Muscle of leg (tissue), 16 donors: ENCODE measurements at places on chromosomes 1 and 21. TPM values are rescaled to one million over a fixed set of nuclear protein-coding genes. Genes with fewer than 3 reads are reported as not detected.

SPATA46 gene
- not detected for total RNA-seq

MMEL1 gene
- total RNA-seq = 0.31 TPM

OR2T35 gene
- total RNA-seq = not detected

ITGB3BP gene
- 25.8 TPM for total RNA-seq

PCSK9 gene
- total RNA-seq = 3.1 TPM

HSD3B1 gene
- total RNA-seq = 0.53 TPM

LAMTOR5 gene
- 100 TPM for total RNA-seq

- no peaks in the 10 kb centered on the region for H3K36me3 ChIP-seq
- peak; percentile 19 for DNase-seq
- H3K4me3 ChIP-seq = peak overlapping the region; percentile 33
- peaks cover 99% of the 10 kb centered on the region for H3K27me3 ChIP-seq
- peaks cover 30% of the 10 kb centered on the region for H3K4me1 ChIP-seq
Observed at GRCh38 chr1:47230692-47231300, 1.2 kb downstream of the TAL1 start.

DNA sequence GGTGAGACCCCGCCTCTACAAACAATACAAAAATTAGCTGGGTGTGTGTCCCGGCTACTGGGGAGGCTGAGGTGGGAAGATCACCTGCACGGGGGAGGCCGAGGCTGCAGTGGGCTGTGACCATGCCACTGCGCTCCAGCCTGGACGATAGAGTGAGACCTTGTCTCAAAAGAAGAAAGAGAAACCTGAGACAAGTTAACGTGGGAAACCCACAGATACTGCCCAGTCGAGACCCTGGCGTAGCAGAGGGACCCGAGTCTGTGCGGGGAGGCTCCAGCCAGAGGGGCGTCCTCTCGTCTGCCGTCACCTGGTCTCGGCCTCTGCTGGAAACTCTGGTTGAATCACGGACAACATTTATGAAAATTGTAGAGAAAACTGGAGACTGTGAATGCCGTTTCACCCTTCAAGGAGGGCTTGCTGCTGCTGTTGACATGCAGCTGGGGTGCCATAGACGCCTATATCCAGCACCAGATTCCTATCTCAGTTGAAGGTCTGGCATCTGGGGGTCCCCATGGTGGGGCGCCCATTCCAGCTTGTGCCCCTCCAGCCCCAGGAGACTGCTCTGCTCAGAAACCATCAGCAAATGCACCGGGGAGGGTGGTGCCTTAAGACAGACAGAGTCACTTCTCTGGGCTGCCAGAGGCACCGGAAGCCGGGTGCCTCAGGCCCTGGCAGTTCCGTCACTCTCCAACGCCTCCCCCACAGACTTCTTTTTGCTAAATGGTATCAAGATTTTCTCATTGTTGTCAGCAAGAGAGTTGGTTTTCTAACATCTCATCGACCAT lies 13.6 kb upstream of the CDK11B start:
- DNase-seq = no peak
- H3K27ac ChIP-seq = no peak overlapping the region
- H3K4me1 ChIP-seq = no peaks in the 10 kb centered on the region
- H3K4me3 ChIP-seq = no peak overlapping the region
- peaks cover 40% of the 10 kb centered on the region for H3K36me3 ChIP-seq

DNA sequence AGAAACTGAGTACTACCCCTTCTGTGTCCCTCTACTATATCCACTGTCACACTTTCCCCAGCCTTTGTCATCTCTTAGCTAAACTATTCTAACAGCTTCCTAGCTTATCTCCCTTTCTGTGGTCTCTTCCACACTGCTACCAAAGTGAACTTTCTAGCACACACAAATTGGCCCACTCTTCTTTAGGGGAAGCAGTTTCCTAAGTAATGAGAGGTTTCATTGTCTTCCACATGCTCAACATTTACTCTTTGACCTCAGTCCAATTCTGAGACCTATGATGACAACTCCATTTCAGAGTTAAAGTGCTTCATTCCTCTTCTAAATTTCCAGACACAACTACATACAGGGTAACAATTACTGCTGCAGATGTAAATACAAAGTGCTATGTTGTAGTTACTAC lies 32.9 kb downstream of the SCYL3 start:
- H3K4me3 ChIP-seq = no peak overlapping the region
- H3K4me1 ChIP-seq = no peaks in the 10 kb centered on the region
- H3K27me3 ChIP-seq = no peaks in the 10 kb centered on the region
- peaks cover 49% of the 10 kb centered on the region for H3K36me3 ChIP-seq

GRCh38 chr1:16491056-16491675 lies 22.9 kb downstream of the RNU1-1 start:
- H3K4me1 ChIP-seq = no peaks in the 10 kb centered on the region
- H3K27ac ChIP-seq = no peak overlapping the region
- peaks cover 20% of the 10 kb centered on the region for H3K36me3 ChIP-seq
- DNase-seq = no peak
- no peak overlapping the region for H3K4me3 ChIP-seq

- H3K4me3 ChIP-seq = no peak overlapping the region
- no peaks in the 10 kb centered on the region for H3K4me1 ChIP-seq
Observed at GRCh38 chr1:69661686-69662085, 94.0 kb downstream of the LRRC7 start.

DNA sequence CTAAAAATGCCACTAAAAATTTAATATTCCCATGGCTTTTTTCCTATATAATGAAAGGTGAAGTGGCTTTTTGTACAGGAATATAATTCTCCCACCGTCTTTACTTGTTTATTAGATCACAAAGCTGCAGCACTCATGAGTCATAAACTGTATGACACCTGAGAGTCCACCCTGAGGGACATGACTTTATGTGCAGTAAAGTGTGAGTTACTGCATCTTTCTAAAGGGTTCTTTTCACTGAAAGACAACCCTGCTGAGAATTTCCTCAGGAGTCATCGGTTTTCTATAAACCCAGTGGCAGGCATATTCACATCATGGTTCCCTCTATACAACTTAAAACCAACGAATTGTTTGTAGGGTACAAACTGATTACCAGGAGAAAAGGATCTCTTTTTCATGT lies 77.4 kb downstream of the APP start:
- H3K4me1 ChIP-seq = no peaks in the 10 kb centered on the region
- no peak overlapping the region for H3K27ac ChIP-seq
- no peak overlapping the region for H3K4me3 ChIP-seq
- no peak for DNase-seq
- no peaks in the 10 kb centered on the region for H3K27me3 ChIP-seq

GRCh38 chr21:19130379-19131028 lies 726.9 kb upstream of the TMPRSS15 start:
- no peaks in the 10 kb centered on the region for H3K27me3 ChIP-seq
- no peak overlapping the region for H3K4me3 ChIP-seq
- no peaks in the 10 kb centered on the region for H3K4me1 ChIP-seq
- no peak for DNase-seq
- H3K36me3 ChIP-seq = no peaks in the 10 kb centered on the region

DNA sequence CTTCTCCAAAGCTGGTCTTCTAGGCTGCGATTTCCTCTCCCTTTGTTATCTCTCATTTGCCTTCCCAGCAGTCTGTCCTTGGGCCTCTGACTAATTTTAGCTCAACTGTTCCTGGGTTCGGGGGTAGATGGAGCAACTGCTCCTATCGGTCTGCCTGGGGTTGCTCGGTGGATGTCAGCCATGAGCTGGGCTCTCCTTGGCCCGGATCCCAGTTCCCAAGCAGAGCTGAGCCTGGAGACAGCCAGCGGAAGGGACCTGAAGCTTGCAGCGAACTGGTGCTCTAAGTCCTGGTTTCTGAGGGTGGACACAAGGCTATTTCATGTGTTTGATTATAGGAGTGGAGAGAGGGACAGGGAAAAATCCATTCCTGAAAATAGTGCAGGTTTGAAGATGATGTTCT lies 423.0 kb downstream of the RPS6KC1 start:
- H3K4me3 ChIP-seq = no peak overlapping the region
- H3K4me1 ChIP-seq = peaks cover 14% of the 10 kb centered on the region
- no peaks in the 10 kb centered on the region for H3K27me3 ChIP-seq
- DNase-seq = peak; percentile 63
- no peaks in the 10 kb centered on the region for H3K36me3 ChIP-seq

GRCh38 chr1:186225096-186225495 lies 150.0 kb downstream of the TPR start:
- H3K4me3 ChIP-seq = no peak overlapping the region
- H3K4me1 ChIP-seq = no peaks in the 10 kb centered on the region
- no peak overlapping the region for H3K27ac ChIP-seq
- no peak for DNase-seq
- H3K36me3 ChIP-seq = no peaks in the 10 kb centered on the region

DNA sequence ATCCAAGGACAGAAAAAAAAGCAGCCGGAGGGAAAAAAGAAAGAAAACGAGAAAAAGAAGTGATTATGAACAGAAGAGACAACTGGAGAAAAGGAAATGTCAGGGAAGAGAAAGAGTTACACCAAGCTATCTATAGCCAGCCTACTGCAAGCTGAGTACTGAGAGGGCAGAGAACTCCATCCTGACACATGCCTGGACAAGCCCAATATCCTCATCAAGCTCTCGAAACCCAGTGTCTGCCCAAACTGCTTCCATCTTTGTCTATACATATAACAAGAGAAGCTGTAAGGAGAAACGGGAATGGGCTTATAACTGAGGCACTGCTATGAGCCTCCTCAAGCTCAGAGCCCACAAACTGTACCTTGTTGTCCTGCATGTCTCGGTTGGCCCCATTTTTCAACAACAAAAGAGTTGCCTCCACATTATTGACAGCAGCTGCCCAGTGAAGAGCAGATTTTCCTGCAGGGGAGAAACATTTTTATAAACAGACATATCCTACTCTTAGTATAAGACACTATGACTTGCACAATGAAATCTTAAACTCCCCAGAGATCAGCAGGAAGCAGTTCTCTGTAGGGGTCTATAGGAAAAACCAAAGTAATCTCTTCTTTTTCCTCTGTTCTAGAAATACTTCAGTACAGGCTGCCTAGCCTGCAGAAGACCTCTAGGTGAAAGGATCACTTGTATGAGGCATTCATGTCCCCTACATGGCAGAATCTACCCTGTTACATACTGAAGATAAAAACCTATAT lies 21.2 kb upstream of the ADAM30 start:
- no peak overlapping the region for H3K4me3 ChIP-seq
- no peaks in the 10 kb centered on the region for H3K4me1 ChIP-seq
- no peak for DNase-seq

GRCh38 chr1:31715873-31716220 lies 12.0 kb upstream of the COL16A1 start:
- no peak for DNase-seq
- no peaks in the 10 kb centered on the region for H3K36me3 ChIP-seq
- peaks cover 50% of the 10 kb centered on the region for H3K4me1 ChIP-seq
- H3K27me3 ChIP-seq = peaks cover 16% of the 10 kb centered on the region

- H3K4me1 ChIP-seq = no peaks in the 10 kb centered on the region
- H3K36me3 ChIP-seq = no peaks in the 10 kb centered on the region
- H3K27me3 ChIP-seq = peaks cover 5% of the 10 kb centered on the region
- DNase-seq = no peak
Observed at GRCh38 chr1:183645531-183645930, 7.6 kb downstream of the APOBEC4 start.

DNA sequence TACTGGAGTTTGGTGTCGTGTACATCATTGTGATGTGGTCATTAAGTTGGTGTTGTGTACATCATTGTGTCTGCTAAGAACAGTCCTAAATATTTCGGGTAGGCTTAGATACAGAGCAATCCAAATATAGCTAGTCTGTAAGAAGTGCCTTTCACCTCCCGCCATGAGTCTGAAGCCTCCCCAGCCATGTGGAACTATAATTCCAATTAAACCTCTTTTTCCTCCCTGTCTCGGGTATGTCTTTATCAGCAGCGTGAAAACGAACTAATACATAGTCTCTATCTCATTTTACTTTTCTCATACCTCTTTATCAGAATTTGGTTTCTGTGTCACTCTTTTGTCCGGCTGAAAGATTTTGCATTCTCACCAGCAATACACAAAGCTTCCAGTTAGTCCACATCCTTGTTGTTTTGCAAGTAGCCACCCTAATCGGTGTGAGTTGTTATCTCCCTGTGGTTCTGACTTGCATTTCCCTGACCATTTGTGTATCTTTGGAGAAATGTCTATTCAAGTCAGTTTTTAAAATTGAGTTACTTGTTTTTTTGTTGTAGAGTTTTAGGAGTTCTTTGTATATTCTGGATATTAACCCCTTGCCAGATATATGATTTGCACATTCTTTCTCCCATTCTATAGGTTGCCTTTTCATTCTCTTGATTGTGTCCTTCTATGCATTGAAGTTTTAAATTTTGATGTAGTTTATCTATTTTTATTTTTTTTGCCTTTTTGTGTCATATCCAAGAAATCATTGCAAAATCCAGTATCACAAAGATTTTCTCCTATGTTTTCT lies 56.5 kb downstream of the FNBP1L start:
- DNase-seq = no peak
- no peak overlapping the region for H3K27ac ChIP-seq
- H3K4me3 ChIP-seq = no peak overlapping the region
- no peaks in the 10 kb centered on the region for H3K27me3 ChIP-seq
- no peaks in the 10 kb centered on the region for H3K4me1 ChIP-seq
- H3K36me3 ChIP-seq = peaks cover 6% of the 10 kb centered on the region

DNA sequence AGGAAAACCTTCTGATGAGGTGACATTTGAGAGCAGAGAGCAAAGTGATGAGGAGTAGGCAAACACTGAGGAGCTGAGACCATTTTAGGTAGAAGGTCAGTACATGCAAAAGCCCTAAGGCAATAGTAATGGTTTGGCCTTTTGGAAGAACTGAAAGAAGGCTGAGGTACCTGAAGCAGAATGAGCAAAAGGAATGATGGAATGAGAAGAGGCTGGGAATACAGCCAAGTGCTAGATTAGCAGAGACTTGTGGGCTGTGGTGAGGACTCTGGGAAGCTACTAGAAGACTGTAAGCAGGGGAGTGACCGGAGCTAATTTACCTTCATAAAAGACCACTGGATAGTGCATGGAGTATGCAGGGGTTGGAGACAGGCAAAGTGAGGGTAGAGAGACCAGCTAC lies 77.9 kb downstream of the GFI1 start:
- no peak for DNase-seq
- H3K36me3 ChIP-seq = no peaks in the 10 kb centered on the region
- H3K27ac ChIP-seq = no peak overlapping the region
- H3K4me1 ChIP-seq = no peaks in the 10 kb centered on the region
- no peaks in the 10 kb centered on the region for H3K27me3 ChIP-seq

DNA sequence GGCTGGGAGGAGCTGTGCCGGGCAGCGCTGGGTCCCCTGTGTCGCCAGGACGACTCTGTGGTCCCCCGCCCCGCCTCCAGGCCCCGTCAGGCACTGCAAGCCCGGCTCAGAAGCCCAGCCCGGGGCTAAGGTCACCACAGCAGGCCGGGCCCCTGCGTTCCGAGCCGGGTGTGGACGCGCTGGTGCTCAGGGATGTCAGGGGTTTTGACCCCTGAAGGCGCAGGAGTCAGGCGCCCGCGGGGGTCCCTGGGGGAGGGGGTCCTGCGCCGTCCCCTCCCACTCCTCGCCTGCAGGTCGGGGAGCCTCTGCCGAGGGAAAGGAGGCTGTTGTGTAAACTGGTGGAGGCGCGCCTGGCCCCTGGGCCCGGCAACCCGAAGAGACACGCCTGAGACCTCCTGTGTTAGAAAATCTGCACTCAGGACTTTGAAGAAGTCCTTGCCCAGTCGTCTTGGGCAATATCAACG lies 23.7 kb upstream of the TMEM54 start:
- peaks cover 20% of the 10 kb centered on the region for H3K4me1 ChIP-seq
- peaks cover 35% of the 10 kb centered on the region for H3K27me3 ChIP-seq
- DNase-seq = no peak
- no peak overlapping the region for H3K27ac ChIP-seq
- no peak overlapping the region for H3K4me3 ChIP-seq
